A172 (cell line): ENCODE measurements at places on chromosomes 3 and 15. TPM values are rescaled to one million over a fixed set of nuclear protein-coding genes. Genes with fewer than 3 reads are reported as not detected.

SLC6A20 gene
- total RNA-seq = not detected in 2 replicates

RETNLB gene
- total RNA-seq = not detected in 2 replicates

SACM1L gene
- 26.6 and 31.2 TPM in 2 replicates for total RNA-seq

ZNF592 gene
- total RNA-seq = 5.6 and 6.9 TPM in 2 replicates

CNTN4 gene
- not detected in 2 replicates for total RNA-seq

DLEC1 gene
- not detected in 2 replicates for total RNA-seq

LRRFIP2 gene
- total RNA-seq = 71.1 and 93.9 TPM in 2 replicates

GPR62 gene
- total RNA-seq = not detected in 2 replicates

MOBP gene
- not detected in 2 replicates for total RNA-seq

SEMA3B gene
- 22.9 and 26.3 TPM in 2 replicates for total RNA-seq

NOX5 gene
- total RNA-seq = not detected in 2 replicates

DNA sequence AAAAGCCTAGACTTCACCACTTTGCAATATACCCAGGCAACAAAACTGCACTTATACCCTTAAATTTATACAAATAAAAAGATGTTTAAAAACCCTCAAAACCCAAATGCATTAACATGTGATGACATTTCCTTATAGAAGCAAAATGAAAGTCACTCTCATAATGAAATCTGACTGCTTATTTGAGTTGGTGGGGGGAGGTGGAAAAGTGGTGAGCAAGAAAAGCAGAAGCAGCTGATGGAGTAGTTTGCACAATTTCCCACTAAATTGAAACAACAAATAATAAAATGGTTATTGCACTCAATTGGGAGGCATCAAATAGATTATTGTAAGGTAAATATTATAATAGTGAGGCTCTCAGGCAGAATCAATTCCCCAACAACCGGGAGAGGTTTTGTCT lies 54.0 kb upstream of the GADL1 start:
- DNase-seq = no peak

DNA sequence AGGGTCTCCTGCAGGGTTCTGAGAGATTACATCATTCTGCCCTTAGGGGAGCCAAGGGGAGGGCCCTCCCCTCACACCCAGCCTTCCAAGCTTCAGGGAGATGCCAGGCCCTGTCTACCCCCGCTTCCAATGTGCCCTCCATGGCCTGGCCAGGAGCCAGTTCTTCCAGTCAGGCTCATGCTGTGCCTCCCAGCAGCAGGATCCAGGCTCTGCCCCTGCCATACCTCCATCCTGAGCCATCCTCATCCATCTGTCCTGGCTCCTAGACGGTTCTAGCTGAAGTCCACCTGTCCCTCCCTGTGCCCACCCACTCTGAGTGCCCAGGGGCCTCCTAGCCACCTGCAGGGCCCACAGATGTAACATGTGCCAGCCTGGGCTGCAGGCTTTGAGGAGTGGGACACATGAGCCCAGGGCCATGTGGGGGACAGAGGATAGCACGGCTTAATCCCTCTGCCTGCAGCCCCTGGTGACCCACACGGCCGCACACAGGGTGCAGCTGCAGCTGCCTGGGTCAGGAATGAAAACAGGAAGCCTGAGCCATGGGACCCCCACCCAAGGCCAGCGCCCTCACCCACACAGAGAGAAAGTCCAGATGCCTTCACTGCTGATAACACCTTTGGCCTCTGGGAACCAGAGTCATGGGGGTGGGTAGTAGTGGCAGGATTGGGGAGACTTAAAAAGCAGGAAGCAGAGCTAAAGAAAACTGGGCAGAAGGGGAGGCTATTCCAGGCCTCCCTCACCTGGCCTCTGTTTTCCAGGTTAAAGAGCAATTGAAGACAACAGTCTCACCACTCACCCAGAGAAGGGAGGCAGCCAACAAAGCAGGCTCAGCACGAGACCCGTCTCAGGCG lies 11.8 kb downstream of the PLCD1 start:
- no peak for DNase-seq

- no peak for DNase-seq
These were observed 3.0 kb downstream of the ZSCAN2 start for GRCh38 chr15:84603630-84604379.

DNA sequence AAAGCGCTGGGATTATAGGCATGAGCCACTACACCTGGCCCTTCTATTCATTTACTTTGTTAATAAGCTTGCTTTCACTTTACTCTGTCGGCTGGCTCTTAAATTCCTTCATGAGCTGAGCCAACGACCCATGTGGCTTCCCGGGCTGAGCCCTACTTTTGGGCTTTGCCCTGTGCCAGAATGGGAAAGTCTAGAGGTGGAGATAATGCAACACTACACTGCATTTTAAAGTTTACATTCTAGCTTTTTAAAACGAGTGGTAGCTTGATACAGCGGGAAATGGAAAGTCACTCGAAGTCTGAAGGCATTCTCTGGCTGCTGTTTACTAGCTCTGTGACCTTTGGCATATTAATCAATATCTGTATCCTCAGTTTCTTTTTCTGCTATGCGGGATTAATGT lies 49.0 kb upstream of the ZNF280D start:
- DNase-seq = no peak

GRCh38 chr3:72814308-72814707 lies 33.9 kb downstream of the SHQ1 start:
- DNase-seq = no peak

GRCh38 chr3:117563063-117563462 lies 853.5 kb downstream of the TUSC7 start:
- no peak for DNase-seq

DNA sequence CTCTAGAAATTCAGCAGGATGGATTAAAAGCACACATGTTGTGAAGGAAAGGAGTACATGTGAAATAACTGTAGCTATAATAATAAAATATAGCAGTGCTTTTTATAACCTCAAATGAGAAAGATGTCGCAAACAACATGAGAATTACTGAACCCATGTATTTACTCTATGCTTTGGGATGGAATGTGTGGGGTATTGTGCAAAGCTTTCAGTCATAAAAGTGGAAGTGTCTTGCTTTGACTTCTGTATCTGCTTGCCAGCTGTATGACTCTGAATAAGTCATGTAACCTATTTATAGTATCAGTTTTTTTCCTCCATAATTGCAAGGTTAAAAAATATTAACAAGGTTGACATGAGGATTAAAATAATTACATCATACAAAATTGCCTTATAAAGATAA lies 519.3 kb upstream of the CADM2 start:
- no peak for DNase-seq

DNA sequence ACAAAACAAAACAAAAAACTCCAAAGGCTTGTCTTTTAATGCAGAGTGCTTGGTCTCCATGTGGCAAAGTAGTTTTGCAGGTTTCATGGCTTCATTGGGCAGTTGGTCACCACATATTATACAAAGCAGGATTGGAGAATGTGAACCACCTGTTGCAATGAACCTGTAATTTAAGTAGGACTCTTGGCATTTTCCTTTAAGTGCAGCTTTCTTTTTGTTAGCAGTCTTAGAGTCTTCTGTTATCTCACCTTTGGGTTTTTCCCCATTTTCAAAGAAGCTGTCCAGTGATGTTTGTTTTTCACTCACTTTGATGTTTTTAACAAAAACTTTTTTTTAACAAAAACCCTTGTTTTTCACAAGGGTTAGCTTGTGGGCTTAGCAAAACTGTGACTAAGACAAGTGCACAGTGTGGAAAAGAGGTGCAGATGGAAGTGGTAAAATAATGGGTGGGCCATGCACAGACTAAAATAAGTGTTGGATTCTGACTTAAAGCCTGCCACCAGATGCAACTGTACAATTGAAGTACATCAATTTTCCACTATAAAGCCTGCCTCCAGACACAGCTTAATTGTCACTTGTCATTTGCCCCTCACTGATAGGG lies 2.9 kb upstream of the PLSCR1 start:
- DNase-seq = no peak

GRCh38 chr15:74977599-74977998 lies 17.8 kb upstream of the SCAMP5 start:
- no peak for DNase-seq

GRCh38 chr3:48624767-48625166 lies 3.2 kb upstream of the TMEM89 start:
- no peak for DNase-seq

GRCh38 chr15:58393241-58393662 lies 38.5 kb upstream of the LIPC start:
- DNase-seq = no peak

GRCh38 chr3:142934128-142934886 lies 29.2 kb downstream of the PAQR9 start:
- no peak for DNase-seq

DNA sequence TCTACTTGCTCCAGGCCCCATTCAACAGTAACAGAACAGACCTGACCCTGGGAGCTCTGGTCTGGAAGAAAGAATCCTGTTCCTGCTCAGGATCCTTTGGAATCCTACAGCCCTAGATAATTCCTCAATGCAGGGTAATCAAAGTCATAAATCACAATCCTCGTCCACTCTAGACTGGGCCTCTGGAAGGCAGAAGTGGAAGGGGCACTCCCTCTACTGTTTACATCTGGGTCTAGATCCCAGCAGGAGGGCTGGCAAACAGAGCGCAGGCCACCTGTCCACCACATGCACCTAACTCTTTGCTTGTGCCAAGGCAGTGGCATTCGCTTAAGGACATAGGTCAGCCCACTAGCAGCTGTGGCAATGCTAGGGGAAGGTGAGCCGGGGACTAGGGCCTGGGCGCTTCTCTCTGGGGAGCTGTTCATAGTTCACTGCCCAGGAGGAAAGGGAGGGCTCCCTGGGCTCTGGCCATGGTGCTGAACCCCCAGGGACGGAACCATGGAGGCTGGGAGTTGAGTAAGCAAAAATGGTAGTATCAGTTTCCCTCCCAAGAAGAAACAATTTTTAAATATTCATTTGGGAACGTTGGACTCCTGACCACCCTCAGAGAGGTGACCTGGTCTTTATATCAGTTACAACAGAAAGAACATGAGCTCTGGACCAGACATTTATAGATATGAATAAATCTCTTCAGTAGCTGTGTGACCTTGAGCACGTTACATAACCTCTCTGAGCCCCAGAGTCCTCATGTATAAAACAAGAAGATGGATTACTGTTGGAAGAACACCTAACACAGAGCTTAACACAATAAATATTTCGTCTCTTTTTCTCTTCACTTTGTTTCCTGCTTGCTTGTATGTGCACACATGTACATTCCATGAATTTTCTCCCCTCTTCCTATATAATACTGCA lies 90.2 kb downstream of the NTRK3 start:
- DNase-seq = peak; percentile 10

DNA sequence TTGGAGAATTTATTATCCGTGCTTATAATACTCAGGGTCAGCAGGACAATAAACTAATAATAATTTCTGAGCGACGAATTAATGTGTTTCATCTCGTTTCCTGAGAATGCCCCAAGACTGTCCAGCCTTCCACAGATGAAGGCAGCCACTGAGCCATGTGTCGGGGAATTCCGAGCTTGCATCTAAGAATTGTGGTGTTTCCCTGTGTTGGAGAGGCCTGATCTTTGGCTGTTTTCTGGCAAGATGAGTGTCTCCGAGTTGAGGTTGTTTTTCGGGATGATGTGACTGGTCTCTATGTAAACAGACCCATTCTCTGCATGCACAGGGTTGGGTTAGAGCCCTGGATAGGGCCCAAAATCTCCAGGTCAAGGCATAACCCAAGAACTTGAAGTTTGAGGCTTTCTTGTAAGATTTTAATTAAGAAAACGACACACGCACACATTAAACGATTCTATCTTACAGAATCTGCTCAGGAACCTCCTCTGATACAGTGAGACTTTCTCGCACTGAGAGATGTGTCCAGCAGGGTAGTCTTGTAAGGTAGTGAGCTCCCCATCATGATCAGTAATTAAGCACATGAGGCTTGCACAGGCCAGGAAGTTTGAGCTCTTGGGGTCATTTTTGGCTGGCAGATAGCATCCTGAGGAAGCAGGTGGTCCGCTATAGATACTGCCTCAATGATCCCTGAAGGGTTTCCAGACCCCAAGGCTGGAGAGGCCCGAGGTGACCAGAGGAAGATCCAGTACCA lies 14.4 kb downstream of the FGD5 start:
- no peak for DNase-seq

- DNase-seq = no peak
These were observed 129.4 kb downstream of the FBN1 start for GRCh38 chr15:48516121-48516520.

- no peak for DNase-seq
These were observed 699.8 kb upstream of the GBE1 start for GRCh38 chr3:82461049-82461889.

- DNase-seq = no peak
These were observed 64.3 kb downstream of the MINDY4B start for GRCh38 chr3:150840802-150841515.

- no peak for DNase-seq
These were observed 457.1 kb upstream of the ADAMTS9 start for GRCh38 chr3:65144791-65145351.

GRCh38 chr3:66010739-66011655 lies 27.7 kb downstream of the MAGI1 start:
- DNase-seq = no peak

DNA sequence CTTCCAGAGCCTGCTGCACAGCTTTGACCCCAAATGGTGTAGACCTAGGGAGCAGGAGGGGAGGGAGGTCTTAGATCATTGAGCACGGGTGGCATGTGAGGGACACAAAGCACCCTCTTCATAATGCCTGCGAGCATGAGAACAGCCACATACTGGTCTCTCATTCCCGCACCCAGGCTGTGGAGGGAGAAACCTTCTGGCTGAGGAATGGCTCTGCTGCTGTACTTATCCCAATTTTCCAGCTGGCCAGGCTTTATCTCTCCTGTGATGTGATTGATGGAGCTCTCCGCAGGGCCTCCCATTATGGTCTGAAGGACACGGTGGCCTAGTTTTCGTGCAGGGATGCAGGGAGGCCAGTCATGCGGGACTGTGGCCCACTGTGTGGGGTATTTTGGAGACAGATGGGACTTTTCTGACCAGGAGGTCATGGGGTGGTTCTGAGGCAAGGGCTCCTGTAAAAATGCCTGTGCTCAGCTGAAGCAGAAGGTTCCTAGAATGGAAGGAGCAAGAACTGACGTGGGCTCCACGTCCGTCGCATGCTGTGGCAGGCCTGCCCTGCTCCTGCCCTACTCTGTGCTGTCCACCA lies 251.5 kb downstream of the PLCL2 start:
- no peak for DNase-seq

GRCh38 chr3:188067932-188068331 lies 86.0 kb upstream of the LPP start:
- peak; percentile 80 for DNase-seq

DNA sequence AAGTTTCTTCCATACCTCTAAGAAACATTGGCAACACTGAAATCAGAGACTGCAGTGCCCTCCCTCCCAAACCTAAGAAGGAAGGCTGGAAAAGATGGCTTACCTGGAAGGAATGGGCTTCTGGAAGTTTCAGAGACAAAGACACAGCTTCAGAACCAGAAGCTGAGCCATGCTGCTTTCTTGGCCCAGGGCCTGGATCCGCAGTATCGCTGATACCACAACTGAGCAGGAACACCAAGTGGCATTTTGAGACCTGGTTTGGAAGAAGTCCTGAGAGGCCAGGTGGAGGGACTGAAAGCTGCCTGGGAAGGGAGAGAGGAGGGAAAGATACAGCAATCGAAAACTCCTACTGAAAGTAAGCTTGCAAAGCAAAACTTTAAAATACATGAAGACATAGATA lies 19.8 kb downstream of the GPR160 start:
- DNase-seq = no peak
